AG04449 (cell line): ENCODE measurements at places on chromosomes 6 and 20.

GRCh38 chr6:25878721-25879322 lies 4.8 kb upstream of the SLC17A3 start:
- no peak for DNase-seq

DNA sequence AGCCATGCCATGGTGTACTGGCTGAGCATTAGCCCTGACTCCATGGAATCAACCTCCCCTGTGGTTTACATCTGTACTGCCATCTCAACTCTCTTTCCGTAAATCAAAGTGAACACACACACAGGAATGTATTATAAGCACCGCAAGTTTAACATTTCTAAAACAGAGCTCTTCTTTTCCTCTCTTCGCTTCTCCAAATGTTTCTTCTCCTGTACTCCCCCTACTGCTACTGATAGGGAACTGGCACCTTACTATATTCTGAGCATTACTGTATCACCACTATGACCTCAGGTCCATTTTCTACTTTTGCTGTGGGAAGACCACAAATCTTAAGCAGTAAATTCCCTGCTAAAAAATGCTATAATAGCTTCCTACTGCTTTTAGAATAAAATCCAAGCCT lies 101.2 kb downstream of the NUS1 start:
- DNase-seq: no peak

DNA sequence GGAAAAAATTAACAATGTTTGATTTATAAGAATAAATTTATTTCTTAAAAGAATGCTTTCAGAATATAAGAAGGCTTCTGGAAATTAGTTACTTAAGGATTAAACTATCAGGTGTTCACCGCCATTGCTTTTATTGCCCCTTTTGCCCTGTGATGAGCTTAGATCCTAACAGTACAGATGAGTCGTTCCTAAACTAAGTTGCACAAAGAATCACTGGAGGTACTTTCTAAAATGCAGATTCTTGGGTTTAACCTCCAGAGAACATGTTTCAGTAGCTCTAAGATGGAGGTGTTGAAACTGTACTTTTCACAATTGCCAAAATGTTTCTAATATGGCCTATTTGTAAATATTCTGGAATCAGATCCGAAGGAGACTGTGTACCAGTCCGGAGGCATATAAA lies 211.9 kb downstream of the GMDS start:
- DNase-seq: no peak

DNA sequence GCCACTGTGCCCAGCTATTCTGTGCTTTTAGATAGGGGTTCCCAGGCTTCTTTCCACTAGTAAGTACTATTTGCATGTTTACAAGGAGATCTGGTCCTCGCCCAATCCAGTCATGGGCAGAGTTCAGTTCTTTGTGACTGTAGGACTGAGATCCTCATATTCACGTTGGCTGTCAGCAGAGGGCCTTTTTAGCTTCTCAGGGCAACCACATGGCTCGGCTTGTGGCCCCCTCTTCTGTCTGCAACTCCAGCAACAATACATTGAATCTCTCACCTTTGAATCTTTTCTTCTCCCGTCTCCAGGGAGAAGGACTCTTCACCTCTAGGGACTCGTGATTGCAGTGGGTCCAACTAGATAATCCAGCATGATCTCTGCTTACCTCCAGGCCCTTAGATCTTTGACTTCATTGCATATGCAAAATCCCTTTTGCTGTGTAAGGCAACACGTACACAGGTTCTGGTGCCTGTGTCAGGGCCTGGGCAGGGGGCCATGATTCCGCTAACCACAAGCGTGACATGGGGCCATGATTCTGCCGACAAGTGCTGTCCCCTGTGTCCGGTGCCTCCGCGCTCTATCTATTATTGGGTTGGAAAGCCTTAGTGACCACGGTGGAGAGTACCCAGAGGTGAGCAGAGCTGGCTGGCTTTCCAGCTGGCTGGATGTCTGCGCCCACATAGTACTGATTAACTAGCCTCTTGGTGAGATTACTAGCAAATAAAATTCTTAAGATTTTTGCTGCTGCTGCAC lies 5.1 kb downstream of the CCR6 start:
- DNase-seq: no peak

DNA sequence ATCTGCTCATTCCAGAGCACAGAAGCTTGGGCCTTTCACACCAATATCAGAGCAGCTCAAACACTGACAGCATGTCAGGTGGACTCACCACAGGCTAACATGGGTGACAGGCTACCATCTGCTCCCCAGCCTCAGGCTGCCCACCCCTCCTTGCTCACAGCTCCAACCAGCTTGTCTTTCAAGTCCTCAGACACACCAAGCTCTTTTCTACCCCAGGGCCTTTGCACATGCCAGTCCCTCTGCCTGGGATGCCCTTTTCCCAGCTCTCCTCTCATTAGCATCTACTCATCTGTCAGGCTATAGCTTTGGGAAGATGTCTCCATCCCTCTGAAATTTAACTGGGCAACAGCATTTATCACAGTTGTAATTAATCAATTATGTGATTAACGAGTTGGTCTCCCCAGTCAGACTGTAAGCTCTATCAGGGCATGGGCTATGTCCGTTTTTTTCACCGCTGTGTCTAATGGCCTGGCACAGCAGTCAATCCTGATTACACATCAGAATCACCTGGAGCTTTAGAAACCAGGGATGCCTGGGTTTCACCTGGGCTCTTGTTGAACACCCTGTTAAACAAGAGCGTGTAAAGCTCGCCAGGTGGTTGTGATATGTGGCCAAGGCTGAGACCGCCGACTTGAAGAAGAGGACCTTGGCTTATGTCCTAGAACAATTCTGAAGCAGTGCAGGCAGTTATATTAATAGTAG lies 88.9 kb upstream of the MRPS10 start:
- no peak for DNase-seq

- no peak for DNase-seq
Measured at GRCh38 chr20:19903168-19903811, 113.9 kb upstream of the NAA20 start.

DNA sequence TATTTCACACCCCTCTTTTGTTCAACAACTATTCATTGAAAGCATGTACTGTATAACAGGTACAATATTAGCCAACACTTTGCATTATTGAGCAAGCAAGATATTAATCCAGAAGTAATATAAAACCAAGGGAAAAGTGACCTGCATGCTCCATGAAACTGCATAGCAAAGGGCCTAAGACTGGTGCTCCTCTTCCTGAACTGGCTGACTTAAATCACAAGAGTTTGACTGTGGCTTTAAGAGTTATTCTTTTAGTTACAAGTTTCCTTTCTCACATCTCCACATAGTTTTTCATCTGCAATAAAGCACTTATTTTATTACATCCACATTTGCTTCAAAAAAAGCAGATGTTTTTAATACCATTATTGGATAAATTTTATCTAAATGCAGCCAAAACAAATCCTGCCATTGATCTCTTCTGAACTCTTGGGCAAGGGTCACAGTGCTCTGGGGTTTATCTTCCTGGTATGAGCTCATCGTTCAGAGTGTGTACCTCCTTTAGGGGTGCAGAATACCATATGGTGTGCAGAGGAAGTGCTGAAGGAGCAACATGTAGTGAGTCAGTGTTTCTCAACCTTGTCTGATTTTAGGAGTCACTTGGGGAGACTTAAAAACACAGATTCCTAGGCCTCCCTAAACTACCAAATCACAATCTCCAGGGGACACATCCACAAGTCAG lies 1225.9 kb upstream of the MAP3K7 start:
- no peak for DNase-seq

DNA sequence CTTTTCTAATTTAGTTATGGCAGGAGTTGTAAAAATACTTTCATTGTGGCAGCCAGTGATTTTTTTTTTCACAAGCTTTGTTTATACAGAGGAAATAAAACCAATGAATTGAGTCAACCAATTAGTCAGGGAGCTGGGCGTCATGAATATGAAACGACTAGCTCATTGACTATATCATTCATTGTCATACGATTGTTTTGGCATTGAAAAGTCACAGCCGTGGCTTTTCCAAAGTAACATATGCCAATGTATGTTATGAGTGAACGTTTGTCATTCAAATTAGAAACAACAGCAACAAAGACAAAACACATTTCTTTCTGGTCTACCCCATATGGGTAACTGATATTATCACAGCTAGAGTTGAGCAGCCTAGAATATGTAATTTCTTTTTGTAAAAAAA lies 810.6 kb downstream of the EPHA7 start:
- DNase-seq: no peak

- DNase-seq: peak; percentile 71
Measured at GRCh38 chr6:144158133-144158532, 7.8 kb downstream of the STX11 start.

- DNase-seq: no peak
Measured at GRCh38 chr6:7691675-7692452, 34.0 kb upstream of the BMP6 start.

- no peak for DNase-seq
Measured at GRCh38 chr6:16483315-16483875, 245.0 kb downstream of the GMPR start.

- DNase-seq: no peak
Measured at GRCh38 chr6:31711233-31711632, 3.9 kb upstream of the LY6G6D start.

DNA sequence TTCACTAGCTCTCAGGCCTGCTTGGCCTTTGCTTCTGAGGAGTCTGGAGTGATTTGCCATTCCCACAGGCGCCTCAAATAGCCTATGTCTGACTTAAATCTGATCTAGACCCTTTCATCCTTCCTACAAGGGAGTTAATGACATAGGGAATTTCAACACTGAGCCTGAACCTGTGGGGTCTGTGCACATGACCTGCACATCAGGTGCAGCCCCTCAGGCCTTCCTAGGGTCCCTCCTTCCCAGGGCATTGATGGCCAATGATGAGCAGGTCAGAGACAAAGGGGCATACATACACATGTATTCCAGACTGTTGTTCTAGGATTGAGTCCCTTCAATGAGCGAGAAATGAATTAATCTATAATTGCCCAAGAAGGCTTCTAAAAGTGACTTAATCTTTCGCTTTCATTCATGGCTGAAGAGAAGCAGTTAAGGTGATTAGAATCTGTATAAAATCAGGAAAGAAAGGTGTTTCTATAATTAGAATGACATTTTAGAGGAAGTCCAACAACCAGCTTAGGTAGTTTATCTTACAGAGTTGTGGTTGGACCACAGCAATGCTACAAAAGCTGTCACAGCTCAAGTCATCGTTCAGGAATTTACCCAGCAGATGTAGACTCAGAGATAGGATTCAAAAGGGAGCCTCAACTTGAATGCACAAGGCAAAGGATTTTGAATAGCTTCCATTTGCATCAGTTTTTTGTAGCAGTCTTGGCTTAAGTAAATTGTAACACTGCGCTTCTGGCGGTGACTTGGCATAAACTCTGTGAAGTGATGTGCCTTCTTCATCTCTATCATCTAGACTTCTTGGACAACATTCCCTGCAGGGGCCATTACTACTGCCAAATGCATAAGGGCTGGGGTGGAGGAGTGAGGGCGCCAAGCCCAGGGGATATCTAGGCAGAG lies 27.0 kb upstream of the TBC1D7 start:
- peak; percentile 92 for DNase-seq

DNA sequence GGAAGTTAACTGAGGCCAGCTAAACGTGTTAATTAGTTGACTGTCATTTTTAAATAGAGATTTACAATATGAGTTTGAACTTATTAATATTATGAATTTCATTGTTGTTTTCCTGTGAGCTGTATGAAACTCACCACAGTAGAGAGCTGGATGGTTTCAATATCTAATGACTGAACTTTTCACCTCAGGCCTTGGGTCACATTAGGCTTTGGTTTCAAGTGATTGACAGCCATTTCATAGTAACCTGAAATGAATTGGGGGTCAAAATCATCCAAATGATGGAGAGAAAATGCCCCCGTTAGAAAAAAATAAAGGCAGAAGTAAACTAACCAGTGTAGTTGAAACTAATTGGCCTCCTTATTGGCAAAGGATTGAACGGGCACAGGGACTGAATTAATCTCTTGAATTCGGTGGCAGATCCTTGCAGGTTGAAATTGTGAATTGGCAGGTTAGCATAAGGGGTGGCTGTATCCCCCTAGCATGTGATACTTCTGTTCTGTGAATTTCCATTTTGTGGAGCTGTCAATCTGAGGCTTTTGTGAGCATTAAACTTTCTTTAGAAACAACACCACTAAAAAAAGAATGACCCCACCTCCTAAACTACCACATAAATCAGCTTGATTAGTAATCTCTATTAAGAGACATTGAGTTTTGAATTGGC lies 155.1 kb upstream of the MMS22L start:
- no peak for DNase-seq

- DNase-seq: no peak
Measured at GRCh38 chr6:88945415-88946008, 17.9 kb downstream of the RNGTT start.
